ENCODE measurements at places on chromosomes 7 and 10. TPM values are rescaled to one million over a fixed set of nuclear protein-coding genes. Genes with fewer than 3 reads are reported as not detected.

The ADRA2A gene
- total RNA-seq, result not detected

The UNCX gene
- total RNA-seq, result not detected

The LIPN gene
- total RNA-seq, result not detected

The RBP3 gene
- total RNA-seq, result not detected

The EMX2 gene
- not detected for total RNA-seq

The TMEM213 gene
- not detected for total RNA-seq

The ZPBP gene
- not detected for total RNA-seq

The DLX5 gene
- not detected for total RNA-seq

- no peak overlapping the region for H3K4me3 ChIP-seq
- H3K36me3 ChIP-seq, result no peaks in the 10 kb centered on the region
- no peak for DNase-seq
- H3K27me3 ChIP-seq, result peaks cover 7% of the 10 kb centered on the region
- H3K4me1 ChIP-seq, result peaks cover 13% of the 10 kb centered on the region
These were observed 100.1 kb downstream of the DNAJB6 start for GRCh38 chr7:157436763-157437480.

DNA sequence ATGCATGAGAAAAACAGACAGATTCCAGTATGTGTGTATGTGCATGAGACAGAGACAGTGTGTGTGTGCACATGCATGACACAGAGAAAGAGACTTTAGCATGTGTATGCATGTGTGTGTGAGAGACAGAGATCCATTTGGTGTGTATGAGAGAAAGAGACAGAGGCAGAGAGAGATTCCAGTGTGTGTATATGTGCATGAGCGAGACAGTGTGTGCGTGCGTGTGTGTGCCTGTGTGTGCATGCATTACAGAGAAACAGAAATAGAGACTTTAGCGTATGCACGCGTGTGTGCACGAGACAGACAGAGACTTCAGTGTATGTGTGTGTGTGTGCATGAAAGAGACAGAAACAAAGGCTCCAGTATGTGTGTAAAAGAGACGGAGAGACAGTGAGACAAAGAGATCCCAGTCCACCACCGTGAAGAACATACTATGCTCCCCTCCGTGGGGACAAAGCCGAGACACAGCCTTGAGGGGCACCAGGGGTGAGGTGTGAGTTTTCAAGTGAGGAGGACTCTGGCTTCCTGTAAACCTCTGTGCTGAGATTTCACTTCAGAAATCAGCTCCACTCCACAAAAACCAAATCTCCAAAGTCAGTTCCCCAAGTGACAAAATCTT lies 188.9 kb downstream of the GRID1 start:
- no peak overlapping the region for H3K27ac ChIP-seq
- no peak for DNase-seq
- no peaks in the 10 kb centered on the region for H3K4me1 ChIP-seq

DNA sequence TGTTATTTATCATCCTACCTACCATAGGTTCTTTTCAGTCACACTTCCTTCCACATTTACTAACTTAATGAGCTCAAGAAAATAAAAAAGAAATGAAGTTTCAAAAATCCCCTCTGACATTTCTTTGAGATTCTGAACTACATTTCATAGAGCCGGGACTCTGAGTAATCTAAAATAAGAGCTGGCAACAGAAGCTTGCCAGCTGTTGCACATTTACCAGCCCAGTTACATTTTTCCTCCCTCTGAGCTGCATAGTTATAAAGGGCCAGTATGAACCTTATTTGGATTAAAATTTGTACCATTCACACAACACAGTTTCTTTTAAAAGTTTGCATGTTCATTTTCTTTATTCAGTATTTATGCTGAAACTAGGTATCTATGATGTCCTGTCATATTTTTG lies 119.5 kb upstream of the CAV2 start:
- no peak for DNase-seq
- H3K4me1 ChIP-seq, result no peaks in the 10 kb centered on the region
- H3K4me3 ChIP-seq, result no peak overlapping the region
- no peaks in the 10 kb centered on the region for H3K36me3 ChIP-seq
- H3K27me3 ChIP-seq, result peaks cover 6% of the 10 kb centered on the region

DNA sequence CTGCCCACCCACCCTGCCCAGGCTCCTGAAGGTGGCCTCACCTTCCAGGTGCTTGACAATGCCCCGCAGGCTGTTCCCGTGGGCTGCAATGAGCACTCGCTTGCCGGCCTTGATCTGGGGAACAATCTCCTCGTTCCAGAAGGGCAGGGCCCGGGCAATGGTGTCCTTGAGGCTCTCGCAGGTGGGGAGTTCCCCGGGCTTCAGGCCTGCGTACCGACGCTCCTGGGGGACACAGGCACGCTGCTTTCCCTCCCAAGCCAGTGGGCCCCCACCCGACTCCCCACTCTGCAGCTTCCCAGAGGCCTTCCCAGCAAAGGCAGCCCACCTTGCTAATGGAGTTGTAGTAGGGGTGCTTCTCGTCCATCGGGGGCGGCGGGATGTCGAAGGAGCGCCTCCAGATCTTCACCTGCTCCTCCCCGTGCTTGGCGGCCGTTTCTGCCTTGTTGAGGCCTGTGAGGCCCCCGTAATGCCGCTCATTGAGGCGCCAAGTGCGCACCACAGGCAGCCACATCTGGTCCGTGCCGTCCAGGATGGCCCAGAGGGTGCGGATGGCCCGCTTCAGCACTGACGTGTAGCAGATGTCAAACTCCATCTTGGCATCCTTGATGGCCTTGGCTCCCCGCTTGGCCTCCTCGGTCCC lies 456 bp downstream of the PGAM2 start:
- no peak overlapping the region for H3K27ac ChIP-seq
- no peaks in the 10 kb centered on the region for H3K27me3 ChIP-seq
- H3K36me3 ChIP-seq, result peaks cover 10% of the 10 kb centered on the region
- no peak overlapping the region for H3K4me3 ChIP-seq
- no peak for DNase-seq

DNA sequence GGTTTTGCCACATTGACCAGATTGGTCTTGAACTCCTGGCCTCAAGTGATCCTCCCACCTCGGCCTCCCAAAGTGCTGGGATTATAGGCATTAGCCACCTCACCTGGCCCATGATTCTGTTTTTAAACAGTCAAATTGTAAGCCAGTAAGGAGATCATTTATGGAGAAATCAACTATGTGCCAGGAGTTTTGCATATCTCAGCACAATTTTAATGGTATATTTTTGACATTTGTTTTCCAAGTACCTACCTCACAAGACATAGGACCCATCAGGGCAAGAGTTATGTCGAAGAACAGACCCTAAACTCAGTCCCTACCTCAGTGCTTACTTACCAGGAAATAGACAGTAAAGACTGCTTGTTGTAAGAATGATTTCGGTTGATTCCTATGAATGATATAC lies 173.3 kb upstream of the TNS3 start:
- no peaks in the 10 kb centered on the region for H3K36me3 ChIP-seq
- peaks cover 4% of the 10 kb centered on the region for H3K4me1 ChIP-seq
- peaks cover 4% of the 10 kb centered on the region for H3K27me3 ChIP-seq
- no peak for DNase-seq

- peaks cover 4% of the 10 kb centered on the region for H3K36me3 ChIP-seq
- no peaks in the 10 kb centered on the region for H3K4me1 ChIP-seq
- H3K4me3 ChIP-seq, result no peak overlapping the region
- DNase-seq, result no peak
- no peaks in the 10 kb centered on the region for H3K27me3 ChIP-seq
These were observed 16.0 kb downstream of the UBE2D1 start for GRCh38 chr10:58350619-58351323.

GRCh38 chr10:35933940-35934641 lies 292.0 kb upstream of the FZD8 start:
- H3K27me3 ChIP-seq, result no peaks in the 10 kb centered on the region
- no peak overlapping the region for H3K4me3 ChIP-seq
- DNase-seq, result no peak
- H3K4me1 ChIP-seq, result no peaks in the 10 kb centered on the region

GRCh38 chr10:133311570-133311969 lies 2.9 kb downstream of the ZNF511 start:
- no peak overlapping the region for H3K27ac ChIP-seq
- no peak for DNase-seq
- peaks cover 11% of the 10 kb centered on the region for H3K36me3 ChIP-seq
- peaks cover 2% of the 10 kb centered on the region for H3K27me3 ChIP-seq
- no peak overlapping the region for H3K4me3 ChIP-seq
- peaks cover 17% of the 10 kb centered on the region for H3K4me1 ChIP-seq

GRCh38 chr10:79028451-79029010 lies 40.2 kb upstream of the ZMIZ1 start:
- DNase-seq, result no peak
- H3K36me3 ChIP-seq, result no peaks in the 10 kb centered on the region
- H3K4me1 ChIP-seq, result peaks cover 18% of the 10 kb centered on the region
- no peak overlapping the region for H3K4me3 ChIP-seq
- no peak overlapping the region for H3K27ac ChIP-seq

DNA sequence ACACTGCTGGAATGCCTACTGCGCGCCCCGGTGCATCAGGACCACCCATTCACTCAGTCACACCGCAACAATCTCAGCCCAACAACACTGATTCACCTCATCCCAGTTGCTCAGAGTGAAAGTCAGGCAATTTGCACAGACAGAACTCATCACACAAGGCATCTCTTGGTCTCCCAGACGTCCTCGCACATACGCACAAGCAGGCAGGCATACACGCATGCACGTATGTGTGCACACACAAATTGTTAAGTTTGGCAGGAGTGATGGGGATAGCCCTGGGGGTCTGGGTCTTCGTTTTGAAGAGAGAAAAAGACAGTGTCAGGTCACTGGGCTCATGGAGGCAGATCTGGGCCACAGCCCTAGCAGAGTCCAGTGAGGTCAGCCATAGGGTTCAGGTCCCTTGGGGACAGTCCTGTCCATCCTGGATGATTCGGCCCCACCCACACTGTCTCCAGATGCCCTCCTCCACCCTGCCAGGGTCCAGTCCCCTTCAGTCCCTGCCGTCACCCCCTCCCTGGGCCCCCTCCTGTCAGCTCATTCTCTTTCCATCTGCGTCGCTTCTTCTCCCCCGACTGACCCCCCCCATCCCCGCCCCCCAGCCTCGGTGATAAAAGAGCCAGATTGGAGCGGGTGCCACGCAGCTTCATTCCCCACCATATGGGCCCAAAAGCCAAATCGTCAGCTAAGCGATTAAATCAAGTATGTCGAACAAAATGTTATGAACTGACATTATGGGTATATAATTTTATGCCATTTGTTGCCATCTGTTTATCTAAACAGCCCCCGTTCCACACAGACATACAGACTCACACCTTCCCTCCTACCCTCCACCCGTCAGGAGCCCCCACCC lies 48.5 kb upstream of the SLF2 start:
- no peak overlapping the region for H3K27ac ChIP-seq
- H3K4me3 ChIP-seq, result no peak overlapping the region
- H3K4me1 ChIP-seq, result no peaks in the 10 kb centered on the region
- peaks cover 30% of the 10 kb centered on the region for H3K27me3 ChIP-seq

GRCh38 chr10:42640610-42641229 lies 2.4 kb upstream of the ZNF33B start:
- H3K27me3 ChIP-seq, result peaks cover 2% of the 10 kb centered on the region
- H3K36me3 ChIP-seq, result peaks cover 6% of the 10 kb centered on the region
- peaks cover 19% of the 10 kb centered on the region for H3K4me1 ChIP-seq
- H3K4me3 ChIP-seq, result peak overlapping the region; percentile 19
- no peak for DNase-seq

GRCh38 chr7:140229101-140229525 lies 52.3 kb upstream of the KDM7A start:
- H3K27ac ChIP-seq, result peak overlapping the region; percentile 93
- H3K36me3 ChIP-seq, result no peaks in the 10 kb centered on the region
- peaks cover 62% of the 10 kb centered on the region for H3K4me1 ChIP-seq
- H3K27me3 ChIP-seq, result no peaks in the 10 kb centered on the region
- H3K4me3 ChIP-seq, result peak overlapping the region; percentile 74

GRCh38 chr10:72802332-72802731 lies 91.2 kb upstream of the OIT3 start:
- H3K36me3 ChIP-seq, result peaks cover 2% of the 10 kb centered on the region
- DNase-seq, result no peak
- H3K27me3 ChIP-seq, result no peaks in the 10 kb centered on the region
- no peak overlapping the region for H3K27ac ChIP-seq
- H3K4me1 ChIP-seq, result peaks cover 5% of the 10 kb centered on the region

GRCh38 chr7:84985073-84985784 lies 201.6 kb downstream of the SEMA3D start:
- no peak for DNase-seq
- H3K27me3 ChIP-seq, result no peaks in the 10 kb centered on the region
- no peaks in the 10 kb centered on the region for H3K36me3 ChIP-seq
- H3K4me1 ChIP-seq, result peaks cover 11% of the 10 kb centered on the region
- H3K27ac ChIP-seq, result no peak overlapping the region

GRCh38 chr10:125038637-125039036 lies 96.7 kb downstream of the ZRANB1 start:
- H3K27ac ChIP-seq, result no peak overlapping the region
- DNase-seq, result no peak
- H3K36me3 ChIP-seq, result no peaks in the 10 kb centered on the region
- no peaks in the 10 kb centered on the region for H3K4me1 ChIP-seq
- H3K27me3 ChIP-seq, result peaks cover 4% of the 10 kb centered on the region

DNA sequence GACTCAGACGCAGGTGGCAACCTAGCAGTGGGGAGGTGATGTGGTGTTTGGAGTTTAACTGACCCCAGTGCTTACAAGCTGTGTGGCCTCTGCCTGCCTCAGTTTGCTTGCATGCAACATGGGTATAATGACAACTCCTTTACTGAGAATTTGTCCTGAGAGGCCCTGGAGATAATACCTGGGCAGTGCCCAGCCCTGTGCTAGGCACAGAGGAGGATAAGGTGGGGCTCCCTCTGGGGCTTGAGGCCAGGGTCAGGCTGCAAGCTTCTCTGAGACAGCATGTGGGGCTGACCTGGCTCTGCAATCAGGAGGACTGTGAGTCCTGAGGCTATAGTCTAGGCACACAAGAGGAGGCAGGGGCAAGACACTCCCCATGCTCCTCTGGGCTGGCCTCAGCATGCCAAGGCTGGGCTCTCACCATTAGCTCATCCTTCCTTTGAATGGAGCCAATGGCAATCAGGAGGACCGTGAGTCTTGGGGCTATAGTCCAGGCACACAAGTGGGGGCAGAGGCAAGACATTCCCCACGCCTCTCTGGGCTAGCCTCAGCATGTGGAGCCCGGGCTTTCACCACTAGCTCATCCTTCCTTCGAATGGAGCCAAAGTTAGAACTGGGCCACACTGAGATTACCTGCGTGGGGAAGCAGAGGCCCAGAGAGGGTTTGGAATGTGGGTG lies 147.9 kb downstream of the RPS24 start:
- no peak overlapping the region for H3K4me3 ChIP-seq
- H3K4me1 ChIP-seq, result no peaks in the 10 kb centered on the region
- DNase-seq, result no peak

- no peaks in the 10 kb centered on the region for H3K27me3 ChIP-seq
- DNase-seq, result no peak
- H3K4me3 ChIP-seq, result no peak overlapping the region
- no peaks in the 10 kb centered on the region for H3K4me1 ChIP-seq
- H3K27ac ChIP-seq, result no peak overlapping the region
These were observed 20.2 kb upstream of the CPA5 start for GRCh38 chr7:130324306-130324943.

All from activated T-helper 1 cell treated with anti-CD3 and anti-CD28 coated beads, Interleukin-12 subunit alpha, Interleukin-12 subunit beta, Interleukin-2, Interleukin-4 antibody, amounts not matched to agents 30 ng/mL and 10 ng/mL and 1 ng/mL, durations not matched to agents 14 hours and 24 hours and 36 hours (primary cell).